ENCODE measurements at places on chromosomes 13 and 19.

DNA sequence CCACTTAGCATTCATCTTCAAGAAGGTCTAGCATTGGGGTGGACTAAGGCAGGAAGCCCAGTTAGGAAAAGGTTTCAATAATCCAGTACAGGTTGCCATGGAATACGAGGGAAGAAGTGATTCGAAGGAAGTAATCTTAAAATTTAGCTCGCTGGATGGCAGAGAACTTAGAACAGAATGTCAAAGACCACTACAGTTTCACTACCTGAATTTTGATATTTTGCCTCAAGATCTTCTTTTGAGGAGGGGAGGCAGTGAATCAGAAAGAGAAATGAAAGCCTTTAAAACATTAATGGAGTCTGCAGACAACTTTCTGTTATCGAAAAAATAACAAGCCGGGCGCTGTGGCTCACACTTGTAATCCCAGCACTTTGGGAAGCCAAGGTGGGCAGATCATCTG, 7.0 kb upstream of the RAB8A start:
- no peaks in the 10 kb centered on the region for H3K27me3 ChIP-seq
- H3K27ac ChIP-seq = peak overlapping the region; percentile 54
- H3K4me1 ChIP-seq = no peaks in the 10 kb centered on the region

DNA sequence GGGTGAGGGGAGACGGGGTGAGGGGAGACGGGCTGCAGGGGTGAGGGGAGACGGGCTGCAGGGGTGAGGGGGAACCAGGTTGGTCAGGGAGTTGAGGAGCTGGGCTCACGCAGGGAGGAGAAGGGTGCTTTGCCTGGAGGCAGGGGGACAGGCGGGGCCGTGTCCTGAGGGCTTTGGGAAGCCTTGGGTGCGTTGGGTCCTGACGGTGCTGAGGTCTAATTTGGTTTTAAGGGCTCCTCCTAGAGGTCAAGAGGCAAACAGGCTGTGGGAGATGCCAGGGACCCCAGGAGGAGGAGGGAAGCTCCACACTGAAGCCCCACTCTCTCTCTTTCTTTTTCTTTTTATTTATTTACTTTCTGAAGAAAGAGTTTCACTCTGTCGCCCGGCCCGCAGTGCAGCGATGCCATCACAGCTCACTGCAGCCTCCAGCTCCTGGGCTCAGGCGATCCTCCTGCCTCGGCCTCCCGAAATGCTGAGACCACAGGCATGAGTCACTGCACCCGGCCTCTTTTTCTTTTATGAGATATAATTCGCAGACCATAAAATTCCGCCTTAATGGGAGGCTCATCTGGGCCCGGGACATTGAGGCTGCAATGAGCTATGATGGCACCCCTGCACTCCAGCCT, 9.3 kb upstream of the MISP start:
- no peak overlapping the region for H3K4me3 ChIP-seq
- no peaks in the 10 kb centered on the region for H3K27me3 ChIP-seq
- peaks cover 4% of the 10 kb centered on the region for H3K36me3 ChIP-seq

DNA sequence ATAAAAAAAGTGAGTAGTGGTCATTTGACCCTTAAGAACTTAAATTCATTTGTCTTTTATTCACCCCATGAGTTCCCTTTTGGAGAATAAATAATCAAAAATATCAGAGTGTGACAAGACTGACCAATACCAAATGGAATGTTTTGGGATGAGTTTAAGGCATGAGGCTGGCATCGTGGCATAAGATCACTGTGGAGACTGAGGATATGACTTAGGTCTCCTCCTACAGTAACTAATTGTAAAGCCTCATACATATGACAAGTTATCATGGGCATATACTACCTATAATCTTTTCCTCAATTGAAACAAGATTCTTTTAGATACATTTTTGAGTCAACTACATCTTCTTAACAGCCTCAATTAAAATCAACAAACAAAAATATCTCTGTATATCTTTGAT, 782.0 kb downstream of the SLITRK1 start:
- H3K27me3 ChIP-seq = no peaks in the 10 kb centered on the region
- no peak overlapping the region for H3K4me3 ChIP-seq
- H3K36me3 ChIP-seq = no peaks in the 10 kb centered on the region
- no peak overlapping the region for H3K27ac ChIP-seq
- no peaks in the 10 kb centered on the region for H3K4me1 ChIP-seq
- DNase-seq = no peak

DNA sequence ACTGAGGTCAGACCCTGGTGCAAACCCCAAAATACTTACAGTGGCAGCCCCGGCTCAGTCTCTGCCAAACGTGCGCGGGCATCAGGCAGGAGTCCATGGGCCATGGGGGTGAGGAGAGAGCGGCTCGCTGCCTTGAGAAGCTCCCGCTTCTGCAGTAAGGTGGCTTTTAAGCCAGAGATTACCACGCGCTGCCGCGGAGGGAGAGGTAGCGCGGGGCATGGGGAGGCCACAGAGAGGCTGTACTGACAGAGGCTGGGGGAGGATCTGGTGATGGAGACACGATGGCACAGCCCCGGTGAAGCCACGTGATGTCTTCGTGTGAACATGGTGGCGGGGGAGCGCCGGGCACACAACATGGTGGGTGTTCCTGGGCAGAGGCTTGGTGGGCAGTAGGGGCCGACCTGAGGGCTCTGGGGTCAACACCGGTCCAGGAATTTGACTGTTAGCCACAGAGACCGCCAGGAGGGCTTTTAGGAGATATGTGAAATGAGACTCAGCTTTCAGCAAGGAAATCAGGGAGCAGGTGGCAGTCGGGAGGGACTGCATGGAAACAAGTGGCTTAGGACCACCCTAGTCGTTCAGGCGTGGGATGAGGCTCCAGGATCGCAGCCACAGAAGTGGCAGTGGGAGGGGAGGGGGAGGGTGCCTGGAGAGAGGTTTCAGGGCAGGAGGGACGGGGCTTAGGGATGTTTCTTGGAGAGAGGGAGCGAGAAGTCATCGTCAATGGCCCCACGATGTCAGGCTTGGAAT, 24.1 kb downstream of the MCF2L start:
- H3K4me3 ChIP-seq = no peak overlapping the region
- no peaks in the 10 kb centered on the region for H3K27me3 ChIP-seq
- no peak for DNase-seq
- no peaks in the 10 kb centered on the region for H3K4me1 ChIP-seq

DNA sequence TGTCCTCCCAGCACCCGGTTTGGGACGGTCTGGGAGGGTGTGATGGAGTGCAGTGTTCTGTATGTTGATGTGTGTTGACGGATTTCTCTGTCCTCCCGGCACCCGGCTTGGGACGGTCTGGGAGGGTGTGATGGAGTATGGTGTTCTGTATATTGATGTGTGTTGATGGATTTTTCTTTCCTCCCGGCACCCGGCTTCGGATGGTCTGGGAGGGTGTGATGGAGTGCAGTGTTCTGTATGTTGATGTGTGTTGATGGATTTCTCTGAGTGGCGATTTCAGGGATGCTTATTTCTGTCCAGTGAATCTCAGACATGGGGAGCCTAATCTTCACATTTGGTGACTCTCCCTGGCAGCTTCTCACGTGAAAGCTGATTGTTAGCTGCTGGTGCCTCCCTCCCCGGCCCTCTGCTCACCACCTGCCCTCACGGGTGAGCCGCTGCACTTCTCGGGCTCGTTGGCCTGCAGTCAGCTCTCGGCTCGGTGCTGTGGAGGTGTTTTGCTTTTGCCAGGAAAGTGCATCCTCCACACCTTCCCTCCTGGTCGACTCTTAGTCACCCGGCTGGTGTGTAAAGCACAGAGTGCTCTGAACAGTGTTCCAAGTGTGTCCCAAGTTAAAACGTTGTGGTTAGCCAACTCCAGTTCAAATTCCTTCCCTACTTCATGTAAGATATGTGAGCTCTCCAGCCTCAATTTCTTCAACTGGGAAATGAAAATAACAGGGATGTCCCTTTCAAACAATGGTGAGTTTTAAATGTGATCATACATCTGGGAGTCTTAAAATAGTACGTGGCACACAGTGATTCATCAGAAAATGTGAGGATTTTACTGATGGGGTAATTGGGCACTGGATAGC, 54.6 kb downstream of the ATP11A start:
- H3K36me3 ChIP-seq = no peaks in the 10 kb centered on the region
- no peak for DNase-seq
- no peak overlapping the region for H3K27ac ChIP-seq
- no peaks in the 10 kb centered on the region for H3K4me1 ChIP-seq

DNA sequence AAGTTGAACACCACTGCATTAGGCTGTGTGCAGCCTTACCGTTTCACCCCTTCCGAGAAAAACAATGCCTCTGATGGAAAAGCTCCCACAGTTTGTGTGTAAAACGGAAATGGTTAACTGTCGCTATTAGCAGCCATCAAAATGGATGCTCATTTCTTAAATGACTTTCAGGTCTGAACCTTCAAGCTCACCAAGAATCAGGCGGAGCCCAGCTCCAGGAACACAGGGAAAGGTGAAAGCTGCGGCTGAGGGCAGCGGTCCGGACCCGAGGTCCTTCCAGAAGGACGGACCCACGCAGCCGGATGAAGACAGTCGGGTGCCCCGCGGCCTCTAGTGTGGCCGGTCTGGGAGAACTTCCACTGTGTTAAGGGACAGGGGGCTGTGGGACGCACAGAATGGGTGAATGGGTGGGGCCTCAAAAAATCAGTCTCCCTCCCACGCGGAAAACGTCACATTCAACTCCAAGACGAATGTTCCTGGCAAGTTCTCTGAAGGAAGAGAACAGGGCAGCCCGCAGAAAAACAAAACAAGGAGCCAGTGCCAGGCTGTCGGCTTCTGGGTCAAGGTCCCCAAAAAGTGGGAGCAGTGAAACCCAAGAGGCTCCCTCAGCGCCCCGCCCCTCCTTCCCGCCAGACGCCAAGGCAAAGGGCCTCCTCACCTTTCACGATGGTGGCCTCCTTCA, 4.9 kb downstream of the IRS2 start:
- H3K27me3 ChIP-seq = no peaks in the 10 kb centered on the region
- H3K4me1 ChIP-seq = peaks cover 15% of the 10 kb centered on the region
- peak overlapping the region; percentile 85 for H3K4me3 ChIP-seq
- H3K36me3 ChIP-seq = peaks cover 35% of the 10 kb centered on the region
- DNase-seq = no peak

- H3K4me3 ChIP-seq = peak overlapping the region; percentile 50
- DNase-seq = peak; percentile 98
- peaks cover 20% of the 10 kb centered on the region for H3K4me1 ChIP-seq
- H3K27ac ChIP-seq = peak overlapping the region; percentile 99
- H3K36me3 ChIP-seq = peaks cover 4% of the 10 kb centered on the region
- H3K27me3 ChIP-seq = no peaks in the 10 kb centered on the region
These were observed 30.2 kb upstream of the NANOS3 start for GRCh38 chr19:13846557-13847406.

- H3K4me3 ChIP-seq = no peak overlapping the region
- no peak overlapping the region for H3K27ac ChIP-seq
- peaks cover 34% of the 10 kb centered on the region for H3K36me3 ChIP-seq
- H3K27me3 ChIP-seq = no peaks in the 10 kb centered on the region
- DNase-seq = no peak
These were observed 179.5 kb downstream of the GGACT start for GRCh38 chr13:100409132-100409531.

- H3K27me3 ChIP-seq = no peaks in the 10 kb centered on the region
- no peak for DNase-seq
- H3K4me3 ChIP-seq = no peak overlapping the region
These were observed 32.2 kb upstream of the SLC15A1 start for GRCh38 chr13:98784666-98785065.

GRCh38 chr19:3725640-3726310, 17.6 kb downstream of the TJP3 start:
- no peaks in the 10 kb centered on the region for H3K4me1 ChIP-seq
- H3K4me3 ChIP-seq = no peak overlapping the region
- no peak for DNase-seq
- no peaks in the 10 kb centered on the region for H3K36me3 ChIP-seq

DNA sequence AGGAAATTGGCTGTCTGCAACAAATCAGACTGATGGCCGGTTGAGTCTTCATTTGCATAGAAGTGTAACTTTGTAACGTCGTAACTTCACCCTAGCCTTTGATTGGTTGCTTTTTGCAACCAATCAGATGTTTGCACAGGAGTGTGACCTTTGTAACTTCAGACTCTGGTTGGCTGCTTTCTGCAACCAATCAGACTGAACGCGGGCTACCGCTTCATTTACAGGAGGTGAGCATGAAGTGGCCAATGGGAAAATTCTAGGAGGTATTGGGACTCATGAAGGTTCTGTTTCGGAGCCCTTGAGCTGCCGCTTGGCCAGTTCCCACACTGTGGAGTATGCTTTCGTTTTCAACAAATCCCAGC, 441 bp upstream of the ZNF559 start:
- H3K27ac ChIP-seq = peak overlapping the region; percentile 90
- H3K4me1 ChIP-seq = no peaks in the 10 kb centered on the region
- peak overlapping the region; percentile 76 for H3K4me3 ChIP-seq
- peaks cover 9% of the 10 kb centered on the region for H3K36me3 ChIP-seq
- peak; percentile 19 for DNase-seq
- H3K27me3 ChIP-seq = no peaks in the 10 kb centered on the region

Data from ascending aorta (tissue), 2 donors.